Left forelimb (tissue), 1 donor: ENCODE measurements at places on chromosomes 7 and 10.

- DNase-seq: no peak
Observed at GRCh38 chr10:30386801-30387588, 37.9 kb upstream of the MTPAP start.

DNA sequence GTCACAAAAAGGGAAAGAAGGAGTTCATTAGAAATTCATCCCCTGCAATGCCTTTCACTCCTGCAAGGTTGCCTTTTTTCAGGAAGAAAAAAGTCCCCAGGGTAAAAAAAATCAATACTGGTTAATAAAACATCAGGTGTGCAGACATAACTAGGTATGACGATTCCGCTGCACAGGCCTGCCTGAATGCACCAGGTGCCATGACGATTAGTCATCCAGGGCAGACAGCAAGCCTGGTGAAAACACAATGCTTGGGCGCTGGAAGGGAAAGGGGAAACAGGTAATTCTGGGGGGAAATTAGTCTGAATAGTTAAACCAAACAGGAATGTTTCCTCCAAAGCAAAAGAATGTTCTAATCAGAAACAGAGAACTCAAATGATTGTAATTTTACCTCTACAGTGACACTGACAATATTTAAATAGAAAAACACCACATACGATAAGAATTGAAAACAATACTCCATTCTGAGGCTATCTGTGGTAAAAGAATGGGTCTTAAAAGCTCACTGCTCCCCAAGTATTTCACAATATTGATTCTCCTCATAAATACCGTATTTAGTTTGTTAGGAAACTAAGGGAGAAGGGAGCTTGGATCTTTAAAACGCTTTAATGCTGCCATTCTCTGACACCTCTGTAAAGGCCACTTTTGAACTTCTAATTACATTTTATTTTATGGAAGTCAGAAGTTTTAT is 45.2 kb downstream of the VPS41 start:
- no peak for DNase-seq

DNA sequence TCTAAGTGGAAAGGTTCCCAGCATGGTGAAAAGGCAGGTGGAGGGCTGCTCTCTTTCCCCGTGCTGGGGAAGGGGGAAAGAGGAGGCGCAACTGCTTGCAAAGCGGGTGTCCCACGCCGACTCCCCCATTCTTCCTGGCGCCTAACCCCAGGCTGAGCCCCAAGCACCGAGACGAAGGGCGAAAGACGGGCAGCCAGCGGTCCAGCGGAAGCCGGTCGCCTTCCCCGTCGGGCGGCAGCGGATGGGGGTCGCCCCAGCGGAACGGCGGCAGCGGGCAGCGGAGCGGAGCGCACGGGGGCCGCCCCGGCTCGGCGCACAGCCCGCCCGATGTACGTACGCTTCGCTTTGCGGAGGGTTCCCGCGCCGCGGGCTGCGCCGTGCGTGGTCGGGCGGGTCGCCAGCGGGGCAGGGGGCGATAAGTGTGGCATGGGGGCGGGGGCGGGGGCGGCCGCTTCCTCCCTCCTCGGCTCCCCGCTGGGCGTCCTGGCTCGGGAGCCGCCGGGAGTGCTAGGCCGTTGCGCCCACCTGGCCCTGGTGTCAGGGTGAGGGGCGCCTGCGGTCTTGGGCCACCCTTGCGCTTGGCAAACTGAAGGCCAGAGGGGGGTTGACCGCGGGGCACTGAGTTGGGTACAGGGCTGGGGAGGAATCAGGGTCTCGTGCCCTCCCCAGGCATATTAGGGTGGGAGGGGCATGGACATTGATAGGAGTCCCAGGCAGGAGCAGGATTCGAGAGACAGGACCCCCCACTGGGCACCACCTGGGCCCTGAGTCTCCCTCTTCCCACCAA is 35.2 kb upstream of the HSPB1 start:
- peak; percentile 64 for DNase-seq

DNA sequence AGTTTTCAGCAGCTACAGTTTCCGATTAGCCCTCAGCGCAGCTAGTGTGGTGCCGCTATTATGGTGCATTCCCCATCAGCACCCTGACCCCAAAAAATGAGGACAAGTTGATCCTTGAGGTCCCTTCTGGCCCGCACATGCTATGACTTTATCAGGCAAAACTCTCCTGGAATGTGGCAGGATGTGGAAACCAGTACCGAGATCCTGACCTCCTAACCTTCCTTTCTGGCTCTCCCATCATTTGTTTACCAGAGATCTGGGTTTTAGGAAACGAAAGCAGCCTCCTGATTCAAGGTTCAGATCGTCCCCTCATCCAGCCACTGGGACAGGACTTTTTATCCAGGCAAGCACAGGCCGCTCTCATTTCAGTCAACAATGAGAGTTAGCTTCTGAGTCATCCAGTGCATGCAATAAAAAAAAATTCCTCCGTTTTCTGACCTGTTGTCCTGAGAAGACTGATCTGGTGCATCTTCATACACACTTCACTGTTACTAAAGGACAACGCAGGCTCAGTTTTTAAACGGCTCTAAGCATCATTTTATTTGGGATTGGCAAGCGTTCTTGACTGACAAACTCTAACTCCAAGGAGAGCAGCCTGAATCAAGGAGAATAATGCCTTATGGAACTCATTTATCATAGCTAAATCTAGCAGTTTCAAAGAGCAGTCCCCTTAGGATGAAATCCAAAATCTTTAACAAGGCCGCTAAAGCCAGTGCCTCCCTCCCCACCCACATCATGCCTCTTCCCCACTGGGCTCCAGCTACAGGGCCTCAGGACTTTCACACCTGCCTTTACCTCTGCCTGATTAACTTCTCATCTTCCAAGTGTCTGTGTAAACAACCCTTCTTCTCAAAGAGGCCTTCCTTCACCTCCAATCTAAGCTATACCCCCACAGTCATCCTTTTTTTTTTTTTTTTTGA is 17.1 kb downstream of the PDLIM1 start:
- no peak for DNase-seq

GRCh38 chr10:74292871-74293427 is 141.9 kb downstream of the ADK start:
- DNase-seq: no peak

DNA sequence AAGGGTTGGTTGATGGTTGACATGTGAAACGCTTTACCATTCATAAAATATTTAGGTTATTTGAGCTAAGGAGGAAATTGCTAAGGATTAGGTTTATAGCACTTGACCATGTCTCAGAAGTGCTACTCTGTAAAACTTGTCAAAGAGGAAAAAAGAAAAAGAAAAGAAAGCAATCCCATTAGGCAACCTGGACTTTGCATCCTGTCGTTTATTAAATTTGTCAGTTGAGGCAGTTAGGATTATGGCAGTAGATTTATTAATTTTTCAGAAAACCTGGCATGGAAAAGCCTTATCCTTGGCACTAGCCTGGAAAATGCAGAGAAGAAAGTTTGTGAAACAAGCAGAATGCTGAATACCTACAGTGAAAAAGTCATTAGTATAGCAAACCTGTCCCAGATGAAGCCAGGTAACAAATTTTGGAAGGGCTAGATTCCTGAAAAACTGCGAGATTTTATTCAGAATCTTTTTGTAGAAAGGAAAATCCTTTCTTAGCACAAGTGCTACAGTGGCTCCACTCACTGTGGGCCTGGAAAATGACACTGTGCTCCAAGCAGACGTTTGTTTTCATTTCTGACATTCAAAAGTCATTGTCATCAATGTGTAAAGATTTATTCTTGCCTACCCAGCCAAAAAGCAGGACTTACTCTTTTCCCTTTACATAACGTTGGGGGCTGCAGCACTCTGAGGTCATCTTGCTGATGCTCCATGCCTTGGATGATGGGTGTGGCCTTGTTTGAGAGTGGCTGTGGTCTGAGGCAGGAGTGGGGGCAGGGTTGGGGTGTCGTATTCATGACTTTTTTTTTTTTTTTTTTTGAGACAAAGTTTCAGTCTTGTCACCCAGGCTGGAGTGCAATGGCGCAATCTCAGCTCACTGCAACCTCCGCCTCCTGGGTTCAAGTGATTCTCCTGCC is 664.9 kb downstream of the SUGCT start:
- no peak for DNase-seq

DNA sequence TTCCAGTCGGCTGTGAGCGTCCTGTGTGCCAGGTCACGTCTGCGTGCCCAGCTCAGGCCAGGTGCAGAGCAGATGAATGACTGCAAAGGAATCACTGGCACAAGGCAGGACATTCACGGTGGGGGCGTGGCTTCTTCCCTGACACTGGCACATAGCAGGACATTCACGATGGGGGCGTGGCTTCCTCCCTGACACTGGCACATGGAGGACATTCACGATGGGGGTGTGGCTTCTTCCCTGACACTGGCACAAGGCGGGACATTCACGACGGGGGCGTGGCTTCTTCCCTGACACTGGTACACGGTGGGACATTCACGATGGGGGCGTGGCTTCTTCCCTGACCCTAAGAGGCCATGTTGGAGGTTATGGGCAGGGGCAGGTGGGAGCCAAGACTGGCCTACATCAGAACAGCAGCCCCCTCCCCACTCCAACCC is 64.3 kb downstream of the MYL10 start:
- peak; percentile 49 for DNase-seq

GRCh38 chr10:110923856-110924493 is 4.6 kb downstream of the SHOC2 start:
- DNase-seq: no peak

GRCh38 chr7:149605696-149606095 is 108.1 kb upstream of the ZNF746 start:
- no peak for DNase-seq

DNA sequence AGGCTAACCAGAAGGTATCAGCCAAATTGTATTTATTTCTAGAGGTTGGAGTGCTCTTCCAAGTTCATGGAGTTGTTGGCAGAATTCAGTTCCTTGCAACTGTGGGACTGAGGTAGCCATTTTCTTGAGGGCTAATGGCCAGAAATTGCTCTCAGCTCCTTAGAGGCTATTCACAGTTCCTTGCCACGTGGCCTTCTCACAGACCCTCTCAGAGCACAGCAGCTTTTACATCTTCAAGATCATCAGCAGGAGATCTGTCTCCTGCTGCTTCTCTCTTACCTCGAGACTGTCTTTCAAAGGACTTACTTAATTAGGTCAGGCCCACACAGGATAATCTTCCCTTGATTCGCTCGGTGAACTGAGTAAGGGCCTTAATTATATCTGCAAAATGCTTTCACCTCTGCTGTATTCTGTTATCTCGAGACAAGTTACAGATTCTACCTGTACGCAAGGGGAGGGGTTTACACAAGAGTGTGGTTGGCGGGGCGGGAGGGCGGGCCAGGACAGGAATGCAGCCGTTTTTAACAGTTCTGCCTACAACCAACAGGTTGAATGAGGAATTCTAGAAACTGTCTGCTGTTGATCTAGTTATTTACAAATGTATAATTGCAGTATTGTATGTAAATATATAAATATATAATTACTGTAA is 15.0 kb downstream of the MIOS start:
- DNase-seq: no peak

- no peak for DNase-seq
Observed at GRCh38 chr10:89001024-89001728, 10.6 kb downstream of the FAS start.

DNA sequence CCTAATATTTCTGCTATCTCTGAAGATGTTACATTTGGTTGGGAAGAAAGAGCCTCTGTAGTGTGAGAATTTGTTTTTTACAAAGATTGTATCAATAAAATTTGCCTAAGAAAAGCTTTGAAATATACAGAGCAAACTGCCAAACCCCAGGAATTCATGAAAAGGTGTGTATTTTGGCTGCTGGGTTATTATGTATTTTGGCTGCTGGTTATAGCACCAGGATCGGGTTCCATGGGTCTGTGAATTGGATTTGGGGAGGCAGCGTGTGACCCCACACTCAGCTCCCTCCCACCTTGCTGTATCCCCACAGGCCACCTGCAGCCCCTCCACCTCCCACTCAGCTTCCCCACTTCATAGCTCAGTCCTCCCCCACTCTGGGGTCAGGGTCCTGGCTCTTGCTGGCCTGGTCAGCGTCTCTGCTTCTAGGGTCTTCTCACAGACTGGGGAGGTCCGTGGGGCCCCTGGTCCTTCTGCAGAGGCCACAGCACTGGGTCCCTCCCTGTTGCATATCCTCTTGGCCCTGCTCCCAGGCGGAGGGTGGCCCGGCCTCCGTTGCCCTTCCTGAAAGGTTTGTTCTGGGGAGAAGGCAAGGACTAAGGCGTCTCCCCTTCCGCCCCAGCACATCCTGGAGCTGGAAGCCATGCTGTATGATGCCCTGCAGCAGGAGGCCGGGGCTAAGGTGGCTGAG is 24.0 kb upstream of the DPYSL4 start:
- no peak for DNase-seq

DNA sequence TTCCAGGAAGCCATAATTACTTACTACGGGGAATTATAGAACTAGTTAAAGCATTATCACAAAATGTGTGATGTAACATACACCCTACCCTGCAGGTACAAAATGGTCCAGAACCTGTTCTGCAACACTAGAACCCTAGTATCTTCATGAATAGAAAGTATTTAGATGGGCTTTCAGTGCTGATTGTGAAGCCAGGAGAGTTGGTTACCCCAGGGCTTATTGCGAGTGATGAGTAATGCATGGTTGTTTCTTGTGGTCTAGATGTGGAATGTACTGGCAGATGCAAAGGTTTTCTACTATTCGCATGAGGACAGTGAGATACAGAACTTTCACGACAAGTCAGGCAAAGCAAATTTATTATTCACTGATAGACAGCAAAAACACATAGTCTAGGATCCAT is 33.6 kb upstream of the AGR3 start:
- DNase-seq: no peak

DNA sequence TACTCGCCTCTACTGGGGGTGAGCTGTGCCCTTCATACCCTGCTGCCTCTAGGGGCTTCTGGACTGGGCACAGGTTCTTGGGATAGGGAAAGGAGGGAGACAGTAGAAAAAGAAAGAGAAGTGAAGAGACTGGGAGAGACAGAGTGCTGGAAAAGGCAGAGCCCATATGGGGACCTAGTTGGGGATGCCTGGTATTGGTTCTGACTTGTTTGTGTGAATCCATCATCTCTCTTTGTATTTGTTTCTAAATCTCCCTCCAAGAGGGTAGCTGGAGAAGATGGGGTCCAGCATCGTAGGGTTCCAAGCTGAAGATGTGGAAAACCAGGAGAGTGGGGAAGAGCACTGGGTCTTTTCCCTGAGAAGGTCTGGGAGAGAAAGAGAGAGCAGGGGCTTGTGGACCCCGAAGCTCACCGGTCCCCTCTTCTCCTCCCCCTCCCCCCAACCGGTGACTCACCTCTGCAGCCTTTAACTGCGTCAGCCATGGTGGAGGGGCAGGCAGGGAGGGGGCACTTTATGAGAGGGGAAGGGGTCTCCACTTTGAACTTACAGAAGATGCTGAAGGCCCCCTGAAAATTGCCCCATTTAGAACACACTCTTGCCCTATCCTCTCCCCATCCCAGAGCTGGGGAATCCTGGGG is 3.2 kb upstream of the VGF start:
- DNase-seq: no peak

DNA sequence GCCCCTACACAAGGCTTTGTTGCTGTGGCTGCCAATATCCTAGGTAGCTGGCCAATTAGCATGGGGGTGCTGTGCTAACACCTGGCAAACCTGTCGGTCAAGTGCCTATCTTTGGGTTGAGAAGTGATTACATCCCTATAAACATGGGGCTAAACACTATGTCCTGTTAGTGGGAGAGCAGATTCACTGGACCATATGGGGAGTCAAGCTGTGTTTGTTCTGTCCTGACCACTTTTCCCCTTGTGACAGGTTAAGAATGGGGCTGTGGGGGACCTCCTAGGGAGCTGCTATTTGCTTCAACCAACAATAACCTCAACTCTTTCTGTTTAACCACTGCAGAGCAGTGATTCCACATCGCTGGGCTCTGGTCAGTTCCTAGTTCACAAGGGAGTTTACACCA is 151.5 kb upstream of the AOAH start:
- no peak for DNase-seq

GRCh38 chr7:929311-929711 is 25.2 kb downstream of the ADAP1 start:
- DNase-seq: no peak
